ENCODE measurements at places on chromosomes 1 and 21. TPM values are rescaled to one million over a fixed set of nuclear protein-coding genes. Genes with fewer than 3 reads are reported as not detected.

GRCh38 chr1:72483846-72484357 lies 201.6 kb upstream of the NEGR1 start:
- peaks cover 7% of the 10 kb centered on the region for H3K4me1 ChIP-seq
- H3K27me3 ChIP-seq, result no peaks in the 10 kb centered on the region
- H3K27ac ChIP-seq, result no peak overlapping the region
- no peaks in the 10 kb centered on the region for H3K36me3 ChIP-seq

DNA sequence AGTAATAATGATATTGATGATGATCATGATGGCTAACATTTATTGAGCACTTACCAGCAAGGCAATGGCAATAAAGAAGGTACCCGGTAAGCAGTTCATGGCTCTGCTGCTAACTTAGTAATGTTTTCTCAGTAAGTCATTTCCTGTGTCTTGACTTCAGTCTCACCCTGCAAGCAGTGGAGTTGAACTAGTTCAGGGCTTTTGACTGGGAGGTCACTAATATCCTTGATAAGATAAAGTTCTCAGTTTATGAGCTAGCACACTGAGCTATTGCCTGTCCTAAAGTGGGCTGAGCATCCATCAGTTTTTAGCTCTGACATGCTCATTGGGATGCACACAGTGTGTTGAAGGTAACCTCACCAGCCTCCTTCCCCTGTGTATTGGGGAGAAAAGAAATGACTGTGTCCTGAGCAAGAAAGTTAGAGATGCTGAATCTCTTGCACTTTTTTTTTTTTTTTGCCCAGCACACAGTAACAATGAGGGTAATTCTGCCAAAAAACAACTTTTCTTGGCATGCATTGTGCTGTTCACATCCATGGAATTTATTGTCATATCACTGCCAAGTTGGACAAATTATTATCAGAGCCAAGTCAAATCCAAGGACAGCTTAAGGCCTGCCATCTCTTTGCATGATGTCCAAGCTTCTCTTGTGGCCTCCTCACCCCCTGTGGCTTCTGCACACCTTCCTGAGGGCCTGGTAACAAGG lies 55.5 kb upstream of the GADD45A start:
- no peaks in the 10 kb centered on the region for H3K4me1 ChIP-seq
- no peak overlapping the region for H3K4me3 ChIP-seq
- no peak overlapping the region for H3K27ac ChIP-seq
- no peak for DNase-seq
- no peaks in the 10 kb centered on the region for H3K36me3 ChIP-seq

DNA sequence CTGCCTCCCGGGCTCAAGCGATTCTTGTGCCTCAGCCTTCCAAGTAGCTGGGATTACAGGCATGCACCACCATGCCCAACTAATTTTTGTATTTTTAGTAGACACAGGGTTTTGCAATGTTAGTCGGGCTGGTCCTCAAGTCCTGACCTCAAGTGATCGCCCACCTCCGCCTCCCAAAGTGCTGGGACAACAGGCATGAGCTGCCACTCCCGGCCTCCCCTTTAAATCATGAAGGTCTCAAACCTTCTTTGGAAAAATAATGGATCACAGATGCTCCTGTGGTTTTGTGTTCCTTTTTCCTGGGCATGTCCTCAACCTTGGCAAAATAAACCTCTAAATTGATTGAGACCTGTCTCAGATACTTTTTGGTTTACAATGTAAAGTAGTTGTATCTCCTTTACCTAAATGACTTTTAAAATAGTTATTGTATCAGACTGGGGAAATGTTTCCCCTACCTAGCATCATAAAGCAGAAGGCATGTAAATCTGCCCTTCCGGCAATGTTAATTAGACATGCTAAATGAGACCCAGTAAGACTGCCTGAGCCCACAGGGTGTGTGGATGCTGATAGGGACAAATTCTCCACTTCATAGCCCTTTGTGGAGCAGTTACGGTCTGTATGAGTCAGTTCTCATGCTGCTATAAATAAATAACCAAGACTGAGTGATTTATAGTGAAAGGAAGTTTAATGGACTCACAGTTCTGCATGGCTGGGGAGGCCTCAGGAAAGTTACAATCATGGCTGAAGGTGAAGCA lies 27.8 kb downstream of the CBR1 start:
- H3K36me3 ChIP-seq, result peaks cover 7% of the 10 kb centered on the region
- H3K27me3 ChIP-seq, result peaks cover 7% of the 10 kb centered on the region
- no peaks in the 10 kb centered on the region for H3K4me1 ChIP-seq
- no peak for DNase-seq

Gene OLIG2
- total RNA-seq, result not detected

Gene HES2
- not detected for total RNA-seq

DNA sequence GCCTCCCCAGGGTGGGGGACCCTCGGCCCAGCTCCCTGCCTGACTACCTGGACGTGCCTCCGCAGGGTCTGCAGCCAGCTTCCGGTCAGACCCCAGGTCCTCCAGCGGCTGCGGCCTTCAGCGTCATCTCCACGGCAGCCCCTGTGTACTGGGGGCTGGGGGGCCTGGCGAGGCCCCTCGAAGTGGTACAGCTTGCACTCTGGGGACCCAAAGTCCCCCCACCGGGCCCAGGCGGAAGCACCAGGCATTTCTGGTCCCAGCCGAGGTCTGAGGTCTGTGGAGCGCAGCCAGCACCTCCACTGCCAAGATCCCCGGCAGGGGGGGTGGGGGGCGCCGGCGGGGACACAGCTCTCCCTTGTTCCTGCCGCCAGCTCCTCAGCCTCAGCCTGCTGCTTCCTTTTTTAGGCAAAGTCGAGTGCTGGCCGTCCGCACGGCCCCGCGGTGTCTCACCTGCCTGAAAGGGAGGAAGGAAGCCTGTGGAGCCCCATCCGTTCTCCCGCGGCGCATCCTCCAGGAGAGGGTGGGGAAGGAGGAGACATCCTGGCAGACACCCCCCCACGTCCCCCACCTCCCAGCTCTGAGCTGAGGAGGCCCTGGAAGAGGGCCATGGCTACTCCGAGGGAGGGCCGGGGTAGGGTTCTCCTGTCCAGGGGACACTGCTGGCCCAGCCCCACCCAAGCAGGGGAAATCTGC lies 1.2 kb upstream of the VWA1 start:
- H3K36me3 ChIP-seq, result no peaks in the 10 kb centered on the region
- H3K4me3 ChIP-seq, result no peak overlapping the region
- peaks cover 27% of the 10 kb centered on the region for H3K27me3 ChIP-seq
- no peak overlapping the region for H3K27ac ChIP-seq

Gene KIAA0040
- 20.8 TPM for total RNA-seq

DNA sequence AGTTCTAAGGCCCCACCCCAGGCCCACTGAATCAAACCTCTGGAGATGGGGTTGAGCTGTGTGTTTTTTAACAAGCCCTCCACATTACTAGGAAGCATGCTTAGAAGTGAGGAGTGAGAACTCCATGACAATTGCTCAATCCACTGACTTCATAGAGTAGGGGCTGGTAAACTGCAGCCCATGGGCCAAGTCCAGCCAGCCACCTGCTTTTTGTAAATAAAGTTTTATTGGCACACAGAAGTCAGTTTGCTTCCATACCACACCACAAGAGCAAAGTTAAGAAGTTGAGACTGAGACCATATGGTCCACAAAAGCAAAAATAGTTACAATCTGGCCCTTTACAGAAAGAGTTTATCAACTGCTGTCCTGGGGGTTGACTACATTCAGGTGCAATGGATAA lies 309.2 kb downstream of the SETD4 start:
- DNase-seq, result no peak
- H3K4me1 ChIP-seq, result peaks cover 9% of the 10 kb centered on the region
- H3K4me3 ChIP-seq, result no peak overlapping the region
- no peaks in the 10 kb centered on the region for H3K36me3 ChIP-seq
- no peaks in the 10 kb centered on the region for H3K27me3 ChIP-seq
- H3K27ac ChIP-seq, result no peak overlapping the region

DNA sequence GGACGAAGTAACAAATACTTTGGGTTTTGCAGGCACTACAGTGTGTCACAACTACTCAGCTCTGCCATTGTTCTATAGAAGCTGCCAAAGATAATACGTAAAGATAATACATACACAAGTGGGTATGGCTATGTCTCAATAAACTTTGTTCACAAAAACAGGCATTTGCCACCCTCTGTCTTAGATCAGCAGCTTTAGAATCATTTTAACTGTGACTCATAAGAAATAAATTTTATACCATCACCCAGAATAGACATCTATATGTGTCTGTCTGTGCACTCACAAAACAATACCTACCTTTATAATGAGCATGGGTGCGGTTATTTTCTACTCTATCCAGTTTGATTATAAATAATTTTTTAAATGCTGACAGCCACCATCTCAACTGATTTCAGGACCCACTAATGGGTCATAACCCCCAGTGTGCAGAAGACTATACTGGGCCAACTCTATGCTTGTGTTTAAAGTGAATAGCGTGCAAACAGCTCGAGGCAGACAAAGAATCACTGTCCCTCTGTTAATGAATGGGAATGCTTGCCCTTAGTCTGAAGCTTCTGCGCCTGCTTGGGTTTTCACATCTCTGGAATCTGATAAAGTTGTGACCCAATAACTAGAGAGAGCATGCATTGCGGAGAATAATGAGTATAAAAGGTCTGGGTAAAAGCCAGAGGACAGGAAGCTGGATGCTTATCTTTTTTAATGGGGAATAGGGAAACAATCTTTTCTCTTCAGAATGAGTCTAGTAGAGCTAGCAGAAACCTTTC lies 216.2 kb downstream of the PLPP3 start:
- no peak overlapping the region for H3K27ac ChIP-seq
- no peak for DNase-seq

DNA sequence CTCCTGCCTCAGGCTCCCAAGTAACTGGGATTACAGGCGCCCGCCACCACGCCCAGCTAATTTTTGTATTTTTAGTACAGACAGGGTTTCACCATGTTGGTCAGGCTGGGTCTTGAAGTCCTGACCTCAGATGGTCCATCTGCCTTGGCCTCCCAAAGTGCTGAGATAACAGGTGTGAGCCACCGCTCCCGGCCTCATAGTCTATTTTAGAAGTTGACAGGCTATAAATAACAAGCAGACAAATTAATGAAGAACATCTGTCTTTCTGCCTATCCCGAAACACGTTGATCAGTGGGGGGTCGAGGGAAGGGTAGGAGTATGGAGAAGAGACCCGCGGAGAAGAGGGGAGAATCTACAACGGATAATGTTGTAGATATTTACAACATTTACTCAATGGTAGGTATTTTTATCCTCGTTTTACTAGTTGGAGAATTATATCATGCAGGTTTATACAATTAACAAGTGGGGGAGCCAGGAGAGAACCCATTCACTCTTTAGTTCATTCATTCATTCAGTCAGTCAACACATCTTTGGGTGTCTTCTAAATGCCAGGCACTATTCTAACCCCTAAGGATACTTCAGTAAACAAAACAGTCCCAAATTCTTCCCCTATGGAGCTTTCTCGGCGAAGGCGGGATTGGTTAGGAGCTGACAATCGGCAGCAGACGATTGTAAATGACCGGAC lies 497 bp upstream of the IFNAR2 start:
- H3K36me3 ChIP-seq, result peaks cover 18% of the 10 kb centered on the region
- H3K4me1 ChIP-seq, result peaks cover 41% of the 10 kb centered on the region
- H3K27me3 ChIP-seq, result no peaks in the 10 kb centered on the region
- DNase-seq, result no peak
- peak overlapping the region; percentile 88 for H3K27ac ChIP-seq

- no peak overlapping the region for H3K4me3 ChIP-seq
- peaks cover 3% of the 10 kb centered on the region for H3K36me3 ChIP-seq
- peaks cover 3% of the 10 kb centered on the region for H3K4me1 ChIP-seq
- H3K27me3 ChIP-seq, result peaks cover 3% of the 10 kb centered on the region
- no peak for DNase-seq
These were observed 13.9 kb upstream of the MRPL55 start for GRCh38 chr1:228122921-228123441.

Gene KLF17
- not detected for total RNA-seq

Gene PLEKHN1
- total RNA-seq, result 1.0 TPM

- H3K27ac ChIP-seq, result no peak overlapping the region
- no peak overlapping the region for H3K4me3 ChIP-seq
- H3K4me1 ChIP-seq, result no peaks in the 10 kb centered on the region
- H3K27me3 ChIP-seq, result peaks cover 2% of the 10 kb centered on the region
These were observed 9.8 kb downstream of the ACOT11 start for GRCh38 chr1:54557671-54558355.

Gene NGF
- not detected for total RNA-seq

Gene TAS1R1
- not detected for total RNA-seq

Gene KRTAP10-8
- total RNA-seq, result not detected

Gene HDAC1
- 127 TPM for total RNA-seq

- no peak for DNase-seq
- no peaks in the 10 kb centered on the region for H3K36me3 ChIP-seq
- H3K4me1 ChIP-seq, result peaks cover 8% of the 10 kb centered on the region
- no peak overlapping the region for H3K4me3 ChIP-seq
- no peak overlapping the region for H3K27ac ChIP-seq
These were observed 1.6 kb downstream of the TLCD4 start for GRCh38 chr1:95118710-95119109.

- peaks cover 46% of the 10 kb centered on the region for H3K36me3 ChIP-seq
- H3K4me3 ChIP-seq, result no peak overlapping the region
- H3K4me1 ChIP-seq, result peaks cover 43% of the 10 kb centered on the region
These were observed 171.5 kb downstream of the RUNX1 start for GRCh38 chr21:34877485-34878128.

GRCh38 chr1:178933709-178934490 lies 63.0 kb upstream of the ANGPTL1 start:
- no peaks in the 10 kb centered on the region for H3K36me3 ChIP-seq
- peaks cover 3% of the 10 kb centered on the region for H3K4me1 ChIP-seq
- no peak for DNase-seq
- no peak overlapping the region for H3K4me3 ChIP-seq

DNA sequence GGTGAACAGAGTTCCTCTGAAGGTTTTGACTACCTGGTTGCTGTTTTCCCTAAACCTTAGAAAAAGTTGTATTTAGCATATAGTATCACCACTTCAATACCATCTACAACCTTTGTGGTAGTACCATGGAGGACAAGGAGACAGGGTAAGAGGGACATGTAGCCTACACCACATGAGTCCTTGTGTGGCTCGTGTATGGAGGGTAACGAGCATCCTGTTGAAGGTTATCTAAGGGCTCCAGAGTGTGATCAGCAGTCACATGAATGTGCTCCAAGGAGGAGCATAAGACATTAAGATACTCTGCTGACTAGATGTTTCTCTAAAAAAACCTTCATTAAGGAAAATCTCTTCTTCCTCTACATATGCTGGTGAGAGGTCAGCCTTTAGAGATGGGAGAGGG lies 67.3 kb downstream of the VCAM1 start:
- DNase-seq, result no peak
- no peak overlapping the region for H3K27ac ChIP-seq
- H3K27me3 ChIP-seq, result peaks cover 8% of the 10 kb centered on the region
- no peaks in the 10 kb centered on the region for H3K4me1 ChIP-seq
- H3K36me3 ChIP-seq, result no peaks in the 10 kb centered on the region

Gene DCAF8
- 116 TPM for total RNA-seq

- no peaks in the 10 kb centered on the region for H3K4me1 ChIP-seq
- no peak overlapping the region for H3K4me3 ChIP-seq
These were observed 15.0 kb upstream of the ROR1 start for GRCh38 chr1:63758791-63759190.

Gene APCS
- not detected for total RNA-seq

GRCh38 chr1:94527447-94528031 lies 14.0 kb downstream of the F3 start:
- H3K4me3 ChIP-seq, result no peak overlapping the region
- no peak overlapping the region for H3K27ac ChIP-seq
- no peaks in the 10 kb centered on the region for H3K4me1 ChIP-seq
- H3K36me3 ChIP-seq, result no peaks in the 10 kb centered on the region
